ENCODE measurements at places on chromosomes 11 and 22. TPM values are rescaled to one million over a fixed set of nuclear protein-coding genes. Genes with fewer than 3 reads are reported as not detected.

Gene RTN4R
- 14.7 TPM for total RNA-seq

Gene TREH
- total RNA-seq: not detected

Gene DSCAML1
- total RNA-seq: 30.7 TPM

Gene CHRM1
- total RNA-seq: 12.8 TPM

Gene GGTLC2
- total RNA-seq: not detected

Gene MRGPRX3
- not detected for total RNA-seq

Gene PRG3
- not detected for total RNA-seq

Gene DEPDC5
- 42.9 TPM for total RNA-seq

Gene KCNQ1OT1
- 17.2 TPM for total RNA-seq

Gene TH
- not detected for total RNA-seq

Gene KDM4E
- total RNA-seq: not detected

Gene AMPD3
- 0.63 TPM for total RNA-seq
